Chondrocyte (in vitro differentiated cells): ENCODE measurements at places on chromosomes 3 and 15. TPM values are rescaled to one million over a fixed set of nuclear protein-coding genes. Genes with fewer than 3 reads are reported as not detected.
A peak's percentile ranks its signal among the peaks of the same experiment; 100 is the strongest.

DNA sequence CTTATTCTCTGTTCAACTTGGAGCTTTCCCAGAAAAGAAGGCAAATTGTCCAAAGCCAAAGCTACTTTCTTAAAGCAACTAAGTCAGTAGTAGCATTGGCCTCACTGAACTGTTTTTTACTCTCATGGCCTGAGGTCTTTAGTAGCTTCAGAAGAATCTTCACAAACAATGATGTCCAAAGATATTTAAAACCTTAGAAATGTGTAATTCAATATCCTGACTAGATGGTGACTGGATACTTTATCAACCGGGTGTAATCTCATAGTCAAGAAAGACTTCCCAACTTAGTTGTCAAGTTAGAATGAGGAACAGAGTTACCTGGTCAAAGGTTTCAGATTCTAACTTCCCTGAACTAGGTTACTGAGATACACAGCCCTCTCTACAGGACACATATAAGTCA lies 226.3 kb upstream of the ARHGEF26 start:
- DNase-seq, result no peak

DNA sequence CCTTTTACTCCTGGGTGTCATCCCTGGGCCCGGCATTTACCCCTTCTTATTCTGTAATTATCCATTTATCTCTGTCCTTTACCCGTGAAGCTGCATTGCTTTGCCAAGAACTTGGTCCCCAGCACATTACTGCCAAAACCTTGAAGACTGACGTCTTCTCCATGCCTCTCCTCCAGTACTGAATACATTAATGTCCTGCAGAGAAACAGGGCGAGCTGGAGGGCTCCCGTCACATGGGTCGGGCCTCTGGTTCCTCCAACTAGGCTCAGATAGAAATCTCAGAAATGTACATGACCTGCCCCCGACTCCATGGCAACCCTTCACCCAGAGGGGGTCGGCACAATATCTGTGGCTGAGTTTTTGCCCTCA lies 445 bp downstream of the EFCAB12 start:
- DNase-seq, result no peak

RTP3 gene
- total RNA-seq, result not detected in 3 replicates

DNA sequence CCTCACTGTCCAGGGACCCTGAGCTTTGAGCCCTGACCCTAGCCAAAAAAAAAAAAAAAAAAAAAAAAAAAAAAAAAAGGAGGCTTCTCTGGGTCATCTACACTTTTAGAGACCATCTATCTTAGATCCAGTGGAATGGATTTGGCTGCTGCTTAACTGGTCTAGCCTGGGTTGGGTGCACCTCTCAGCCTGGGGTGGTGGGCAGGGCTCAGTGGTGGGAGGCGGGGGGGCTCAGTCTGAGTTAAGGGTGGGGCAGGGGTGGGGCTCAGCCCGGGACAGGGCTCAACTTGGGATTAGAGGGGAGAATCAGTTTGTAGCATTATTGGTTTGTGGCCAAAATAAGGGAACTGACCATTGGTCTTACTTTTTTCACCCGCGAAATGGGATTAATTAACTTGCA lies 139.2 kb downstream of the TPRA1 start:
- DNase-seq, result peak; percentile 32

EPHA3 gene
- 0.87 to 1.6 TPM (median 1.2 TPM) in 3 replicates for total RNA-seq
